CD4-positive, alpha-beta memory T cell (primary cell): ENCODE measurements at places on chromosomes 16 and 17.
A peak's percentile ranks its signal among the peaks of the same experiment; 100 is the strongest.

GRCh38 chr17:74379495-74380085, 12.3 kb downstream of the GPR142 start:
- H3K4me1 ChIP-seq, result peaks cover 9% of the 10 kb centered on the region
- H3K4me3 ChIP-seq, result no peak overlapping the region
- H3K27ac ChIP-seq, result no peak overlapping the region

GRCh38 chr16:54135361-54136275, 151.0 kb downstream of the IRX3 start:
- H3K27me3 ChIP-seq, result no peaks in the 10 kb centered on the region
- H3K27ac ChIP-seq, result no peak overlapping the region
- H3K36me3 ChIP-seq, result no peaks in the 10 kb centered on the region
- H3K4me3 ChIP-seq, result no peak overlapping the region
- no peak for DNase-seq

DNA sequence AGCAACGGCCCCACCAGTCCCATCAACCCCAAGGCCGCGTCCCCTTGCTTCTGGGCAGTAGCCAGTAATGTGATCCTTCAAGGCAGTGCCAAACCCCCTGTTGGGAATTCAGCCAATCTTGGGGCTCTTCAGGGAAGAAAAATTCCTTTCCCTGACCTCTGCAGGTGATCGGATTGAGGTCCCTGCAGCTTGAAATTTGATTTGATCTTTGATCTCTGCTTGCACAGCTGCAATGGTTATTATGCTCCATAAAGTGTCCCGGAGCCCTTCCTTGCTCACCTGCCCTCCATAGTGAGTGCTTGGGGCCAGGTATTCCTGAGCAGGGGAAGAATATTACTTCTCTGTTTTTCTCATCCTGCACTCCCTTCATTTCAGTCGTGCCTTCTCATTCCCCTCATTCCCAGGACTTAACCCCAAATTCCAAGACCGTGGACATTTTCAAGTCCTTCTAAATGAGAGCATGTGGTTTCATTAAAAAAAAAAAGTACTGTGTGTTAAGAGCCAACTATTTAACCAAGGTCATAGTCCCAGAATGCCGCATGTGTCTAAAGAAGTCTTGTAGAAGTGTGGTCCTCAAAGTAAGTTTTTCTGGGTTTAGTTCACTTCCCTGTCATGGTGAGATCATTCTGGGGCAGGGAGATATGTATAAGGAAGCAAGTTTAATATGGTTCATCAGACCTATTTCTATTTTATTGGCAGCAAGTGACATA, 56.3 kb downstream of the SOX9 start:
- H3K4me3 ChIP-seq, result no peak overlapping the region
- no peaks in the 10 kb centered on the region for H3K4me1 ChIP-seq
- no peak for DNase-seq
- H3K27me3 ChIP-seq, result no peaks in the 10 kb centered on the region

DNA sequence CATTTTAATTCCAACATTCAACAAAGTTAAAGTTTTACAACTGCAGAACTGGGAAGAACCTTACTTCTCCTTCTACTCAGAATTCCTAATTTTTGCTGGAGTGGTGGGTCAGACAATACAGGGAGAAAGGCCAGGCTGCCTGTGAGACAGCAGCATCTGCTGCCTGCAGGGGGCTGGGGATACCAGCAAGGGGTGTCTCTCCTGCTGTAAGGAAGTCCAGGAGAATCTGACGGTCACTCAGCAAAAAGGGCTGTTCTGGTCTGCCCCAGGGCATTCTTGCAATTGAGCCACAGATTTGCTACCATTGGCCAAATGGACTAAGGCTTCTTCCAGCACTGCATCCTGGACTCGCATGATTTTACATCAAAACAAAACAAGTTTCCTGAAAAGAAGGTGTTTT, 426.6 kb upstream of the CDH11 start:
- DNase-seq, result no peak
- no peak overlapping the region for H3K4me3 ChIP-seq
- H3K36me3 ChIP-seq, result no peaks in the 10 kb centered on the region
- H3K27me3 ChIP-seq, result no peaks in the 10 kb centered on the region
- H3K4me1 ChIP-seq, result no peaks in the 10 kb centered on the region

DNA sequence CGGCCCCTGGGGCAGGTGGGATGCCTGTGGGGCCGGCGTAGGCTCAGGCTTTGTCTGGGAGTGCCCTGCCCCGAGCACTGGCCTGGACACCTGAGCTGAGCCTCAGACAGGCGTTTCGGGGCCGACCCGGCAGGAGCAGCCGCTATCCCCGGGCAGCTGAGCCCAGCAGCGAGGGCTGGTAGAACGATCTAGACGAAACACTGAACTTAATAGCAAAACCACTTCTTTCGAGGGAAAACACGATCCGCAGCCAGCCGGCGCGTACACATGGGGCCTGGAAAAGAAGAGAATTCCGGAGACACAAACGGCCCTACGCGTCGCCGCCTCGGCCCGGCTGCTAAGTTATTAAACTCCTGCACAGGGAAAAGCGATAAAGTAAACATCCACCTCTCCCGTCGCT, 22.0 kb upstream of the SSTR5 start:
- no peaks in the 10 kb centered on the region for H3K4me1 ChIP-seq
- no peak for DNase-seq
- no peaks in the 10 kb centered on the region for H3K27me3 ChIP-seq
- no peak overlapping the region for H3K4me3 ChIP-seq

GRCh38 chr16:82092711-82093110, 57.7 kb downstream of the HSD17B2 start:
- no peak overlapping the region for H3K27ac ChIP-seq
- no peak for DNase-seq
- H3K27me3 ChIP-seq, result no peaks in the 10 kb centered on the region
- no peaks in the 10 kb centered on the region for H3K4me1 ChIP-seq
- H3K4me3 ChIP-seq, result no peak overlapping the region
- H3K36me3 ChIP-seq, result no peaks in the 10 kb centered on the region

- H3K36me3 ChIP-seq, result no peaks in the 10 kb centered on the region
- H3K27me3 ChIP-seq, result no peaks in the 10 kb centered on the region
- no peak overlapping the region for H3K27ac ChIP-seq
- H3K4me3 ChIP-seq, result no peak overlapping the region
These were observed 45.6 kb downstream of the METRNL start for GRCh38 chr17:83124871-83125514.

GRCh38 chr17:47978324-47978723, 7.4 kb downstream of the CDK5RAP3 start:
- no peaks in the 10 kb centered on the region for H3K27me3 ChIP-seq
- peak; percentile 48 for DNase-seq
- peaks cover 11% of the 10 kb centered on the region for H3K4me1 ChIP-seq
- no peak overlapping the region for H3K4me3 ChIP-seq
- H3K27ac ChIP-seq, result no peak overlapping the region

GRCh38 chr16:22813223-22813947, 577 bp upstream of the HS3ST2 start:
- H3K27me3 ChIP-seq, result peaks cover 10% of the 10 kb centered on the region
- no peak overlapping the region for H3K4me3 ChIP-seq
- H3K27ac ChIP-seq, result no peak overlapping the region
- H3K36me3 ChIP-seq, result no peaks in the 10 kb centered on the region
- H3K4me1 ChIP-seq, result no peaks in the 10 kb centered on the region

GRCh38 chr16:22324787-22325597, 27.8 kb downstream of the POLR3E start:
- H3K4me1 ChIP-seq, result peaks cover 8% of the 10 kb centered on the region
- no peaks in the 10 kb centered on the region for H3K27me3 ChIP-seq
- no peak overlapping the region for H3K4me3 ChIP-seq
- H3K27ac ChIP-seq, result no peak overlapping the region

GRCh38 chr17:43840814-43841213, 6.2 kb upstream of the CD300LG start:
- no peaks in the 10 kb centered on the region for H3K36me3 ChIP-seq
- DNase-seq, result no peak
- H3K4me3 ChIP-seq, result no peak overlapping the region
- H3K27ac ChIP-seq, result no peak overlapping the region
- no peaks in the 10 kb centered on the region for H3K4me1 ChIP-seq

- H3K4me1 ChIP-seq, result peaks cover 5% of the 10 kb centered on the region
- H3K27ac ChIP-seq, result no peak overlapping the region
- no peaks in the 10 kb centered on the region for H3K36me3 ChIP-seq
- H3K4me3 ChIP-seq, result no peak overlapping the region
These were observed 3.5 kb upstream of the TLCD3A start for GRCh38 chr17:728911-729310.

DNA sequence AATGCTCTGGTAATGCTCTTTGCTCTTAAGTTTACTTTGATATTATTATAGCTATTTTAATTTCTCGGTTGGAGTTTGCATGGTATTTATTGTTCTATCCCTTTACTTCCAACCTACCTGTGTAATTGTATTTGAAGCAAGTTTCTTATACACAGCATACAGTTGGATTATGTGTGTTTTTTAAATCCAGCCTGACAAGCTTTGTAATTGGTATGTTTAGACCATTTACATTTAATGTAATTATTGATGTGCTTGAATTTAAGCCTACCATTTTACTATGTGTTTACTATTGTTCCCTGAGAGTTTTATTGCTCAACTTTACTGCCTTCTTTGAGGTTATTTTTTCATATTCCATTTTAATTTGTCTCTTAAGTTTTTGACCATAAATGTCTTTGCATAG, 35.7 kb downstream of the ACSF3 start:
- no peak overlapping the region for H3K4me3 ChIP-seq
- H3K36me3 ChIP-seq, result peaks cover 18% of the 10 kb centered on the region
- H3K4me1 ChIP-seq, result no peaks in the 10 kb centered on the region
- H3K27ac ChIP-seq, result no peak overlapping the region
- DNase-seq, result no peak
- H3K27me3 ChIP-seq, result no peaks in the 10 kb centered on the region

DNA sequence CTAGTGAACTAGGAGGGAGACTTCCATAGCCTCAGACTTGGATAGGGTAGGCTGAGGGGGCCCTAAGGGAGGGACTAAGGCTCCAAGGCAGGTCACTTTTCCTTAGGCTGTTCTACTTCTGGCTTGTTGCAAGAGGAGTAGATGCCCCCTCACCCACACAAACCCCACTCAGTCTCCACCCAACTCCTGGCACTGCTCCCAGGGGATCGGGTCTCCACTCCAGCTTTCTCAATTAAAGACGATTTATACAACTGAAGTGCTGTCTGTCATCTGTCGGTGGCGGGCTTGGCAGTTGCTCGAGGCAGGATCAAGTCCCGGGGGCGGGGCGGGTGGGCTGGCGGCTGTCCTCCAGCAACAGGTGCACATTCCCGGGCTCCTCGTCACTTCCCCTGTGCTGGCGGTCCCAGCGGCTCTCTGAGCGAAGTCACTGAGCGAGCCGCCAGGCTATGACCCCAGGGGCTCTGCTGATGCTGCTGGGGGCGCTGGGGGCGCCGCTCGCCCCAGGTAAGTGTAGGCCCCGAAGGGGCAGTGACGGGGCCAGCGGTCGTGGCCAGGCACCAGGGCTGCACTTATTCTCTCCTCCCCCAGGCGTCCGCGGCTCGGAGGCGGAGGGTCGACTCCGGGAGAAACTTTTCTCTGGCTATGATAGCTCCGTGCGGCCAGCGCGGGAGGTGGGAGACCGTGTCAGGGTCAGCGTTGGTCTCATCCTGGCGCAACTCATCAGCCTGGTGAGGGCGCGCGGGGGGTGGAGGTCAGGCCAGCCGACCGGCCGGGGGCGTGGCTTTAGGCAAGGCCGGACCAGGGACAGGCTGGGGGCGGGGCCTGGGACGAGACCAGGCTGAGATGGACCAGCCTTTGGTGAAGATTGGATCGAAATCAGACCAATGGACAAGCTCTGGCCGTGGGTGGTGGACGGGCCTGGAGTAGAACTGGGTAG, at the start of gene CHRNB1:
Gene CHRNB1, plus strand, starts transcription at position 380 of the 937 bp plus-strand sequence. Its CDS starts 67 bp downstream, at position 447.
- no peak for DNase-seq
- peaks cover 31% of the 10 kb centered on the region for H3K4me1 ChIP-seq
- H3K27ac ChIP-seq, result no peak within 1 kb of the TSS
- H3K36me3 ChIP-seq, result no peaks in the 10 kb centered on the region
- peak within 1 kb of the TSS; percentile 11 for H3K4me3 ChIP-seq

DNA sequence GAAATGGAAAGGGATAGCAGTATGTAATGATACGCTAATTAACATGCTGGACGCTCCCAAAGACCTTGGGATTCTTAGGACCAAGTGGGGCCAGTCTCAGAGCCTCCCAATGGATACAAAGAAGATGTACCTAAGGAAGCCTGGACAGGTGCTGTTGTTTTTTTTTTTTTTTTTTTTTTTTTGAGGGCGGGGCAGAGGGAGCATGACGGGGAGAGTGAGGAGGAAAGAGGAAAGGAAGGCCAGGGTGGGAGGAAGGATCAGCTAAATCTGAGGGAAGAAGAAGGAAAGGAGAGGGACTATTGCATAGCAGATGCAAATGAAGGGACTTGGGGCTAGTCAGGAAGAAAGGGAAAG, 2.5 kb downstream of the VAMP2 start:
- peaks cover 30% of the 10 kb centered on the region for H3K36me3 ChIP-seq
- H3K27ac ChIP-seq, result peak overlapping the region; percentile 44
- H3K4me3 ChIP-seq, result no peak overlapping the region
- H3K27me3 ChIP-seq, result no peaks in the 10 kb centered on the region
- DNase-seq, result no peak
- peaks cover 80% of the 10 kb centered on the region for H3K4me1 ChIP-seq

- no peak for DNase-seq
- no peaks in the 10 kb centered on the region for H3K36me3 ChIP-seq
- no peak overlapping the region for H3K27ac ChIP-seq
- no peak overlapping the region for H3K4me3 ChIP-seq
- no peaks in the 10 kb centered on the region for H3K27me3 ChIP-seq
- no peaks in the 10 kb centered on the region for H3K4me1 ChIP-seq
These were observed 1965.9 kb downstream of the TP53TG3F start for GRCh38 chr16:35425270-35425669.

- no peak for DNase-seq
- no peaks in the 10 kb centered on the region for H3K27me3 ChIP-seq
- peak overlapping the region; percentile 88 for H3K4me3 ChIP-seq
- peak overlapping the region; percentile 72 for H3K27ac ChIP-seq
- H3K36me3 ChIP-seq, result peaks cover 20% of the 10 kb centered on the region
These were observed 2.0 kb downstream of the TBC1D10B start for GRCh38 chr16:30368122-30368791.

DNA sequence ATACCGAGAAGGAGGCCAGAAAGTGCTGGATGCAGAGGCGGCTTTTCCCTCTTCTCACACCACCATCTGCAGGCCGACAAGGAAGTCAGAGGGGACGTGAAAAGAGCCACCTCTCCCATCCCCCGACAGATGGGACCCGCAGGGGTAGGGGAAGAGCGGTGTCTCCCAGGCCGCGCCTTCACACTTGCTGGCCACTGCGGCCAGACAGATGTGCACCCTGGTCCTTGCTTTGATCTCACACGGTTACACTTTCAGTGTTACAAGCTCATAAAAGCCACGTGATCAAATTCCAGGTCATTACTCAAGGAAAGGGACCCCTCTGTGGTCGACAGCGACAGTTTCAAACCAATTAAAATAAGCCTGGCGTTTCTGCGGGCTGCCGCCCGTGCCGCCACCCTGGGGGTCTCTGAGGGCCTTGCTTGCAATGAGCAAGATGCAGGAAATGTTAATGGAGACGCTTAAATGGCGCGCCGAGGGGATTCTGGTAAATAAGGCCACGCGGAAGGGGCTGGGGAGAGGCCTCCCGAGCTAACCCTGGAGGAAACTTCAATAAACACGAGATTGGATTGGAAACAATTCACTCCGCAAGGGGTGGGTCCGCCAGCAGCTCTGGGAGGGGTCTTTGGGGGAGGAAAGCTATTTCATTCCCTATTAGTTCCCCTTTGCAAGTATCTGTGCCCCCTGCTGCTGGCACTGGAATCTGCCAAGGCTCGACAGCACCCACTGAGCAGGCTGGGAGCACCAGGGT, 240.9 kb downstream of the ENGASE start:
- no peak overlapping the region for H3K4me3 ChIP-seq
- H3K27ac ChIP-seq, result no peak overlapping the region
- no peaks in the 10 kb centered on the region for H3K4me1 ChIP-seq
- H3K36me3 ChIP-seq, result no peaks in the 10 kb centered on the region
- no peaks in the 10 kb centered on the region for H3K27me3 ChIP-seq
